Stimulated activated CD8-positive, alpha-beta memory T cell treated with anti-CD3 and anti-CD28 coated beads, Interleukin-7, amount 100 ng/mL, for 1 hour (primary cell): ENCODE measurements at places on chromosomes 6 and 20.

DNA sequence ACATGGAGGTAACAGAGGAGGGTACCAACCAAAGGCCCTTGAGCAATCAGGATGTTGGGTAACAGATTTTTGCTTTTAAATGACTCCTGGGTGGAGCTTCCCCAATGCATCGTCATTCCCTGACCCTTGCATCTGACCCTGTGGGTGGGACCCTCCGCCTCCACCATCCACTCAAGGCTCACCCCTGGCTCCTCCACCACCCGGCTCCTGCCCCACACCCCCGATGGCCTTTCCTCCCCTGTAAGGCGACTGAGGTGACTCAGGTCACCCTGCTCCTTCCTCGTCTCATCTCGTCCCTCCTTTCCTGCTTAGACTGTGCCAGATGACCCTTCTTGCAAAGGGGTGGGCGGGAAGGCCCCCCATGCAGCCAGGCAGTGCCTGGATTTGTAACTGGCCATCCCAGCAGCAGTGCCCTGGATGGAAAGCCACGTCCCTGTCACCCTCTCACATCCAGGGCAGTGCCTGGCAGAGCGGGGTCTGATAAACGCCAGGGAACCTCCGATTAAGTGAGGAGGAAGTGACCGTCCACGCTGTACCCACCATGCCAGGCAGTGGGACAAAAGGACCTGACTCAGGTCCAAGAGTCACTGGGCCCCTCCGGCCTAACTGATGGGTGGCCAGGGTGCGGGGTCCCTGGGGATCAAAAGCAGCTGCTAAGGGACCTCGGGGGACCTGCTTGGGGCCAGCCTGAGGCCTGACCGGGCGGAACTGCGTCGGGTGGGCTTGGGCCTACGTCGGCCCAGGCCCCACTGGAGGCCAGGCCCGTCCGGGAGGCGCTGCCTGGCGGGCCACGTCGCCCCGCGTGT, 624 bp upstream of the NPEPL1 start:
- DNase-seq, result no peak

GRCh38 chr6:157488058-157488457, 107.1 kb downstream of the ZDHHC14 start:
- no peak for DNase-seq

DNA sequence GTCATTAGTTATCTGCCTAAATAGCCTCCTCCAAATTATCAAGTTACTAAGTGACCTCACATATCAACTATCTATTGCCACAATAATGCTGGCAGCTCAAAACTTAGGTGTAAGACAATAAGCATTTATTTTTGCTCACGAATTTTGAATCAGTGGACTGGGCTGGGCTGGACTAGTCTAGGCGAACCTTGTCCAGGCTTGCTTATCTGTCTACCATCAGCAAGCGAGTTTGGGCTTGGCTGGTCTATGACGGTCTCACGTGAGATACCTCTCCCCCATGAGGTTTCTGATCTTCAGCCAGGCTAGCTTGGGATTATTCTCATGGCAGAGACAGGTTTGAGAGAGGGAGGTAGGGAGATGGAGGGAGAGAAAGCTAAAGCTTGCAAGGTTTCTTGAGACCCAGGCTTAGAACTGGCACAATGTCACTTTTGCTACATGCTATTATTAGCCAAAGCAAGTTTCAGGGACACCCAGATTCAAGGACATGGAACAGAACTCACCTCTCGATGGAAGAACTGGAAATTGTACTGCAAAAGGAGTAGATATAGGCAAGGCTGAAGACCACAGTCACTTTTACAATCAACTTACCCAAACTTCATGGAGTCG, 80.9 kb downstream of the WASF1 start:
- DNase-seq, result no peak

- DNase-seq, result no peak
These were observed 174.0 kb downstream of the BCKDHB start for GRCh38 chr6:80280262-80281010.

- DNase-seq, result no peak
These were observed 74.2 kb upstream of the AGPAT4 start for GRCh38 chr6:161347988-161348627.

DNA sequence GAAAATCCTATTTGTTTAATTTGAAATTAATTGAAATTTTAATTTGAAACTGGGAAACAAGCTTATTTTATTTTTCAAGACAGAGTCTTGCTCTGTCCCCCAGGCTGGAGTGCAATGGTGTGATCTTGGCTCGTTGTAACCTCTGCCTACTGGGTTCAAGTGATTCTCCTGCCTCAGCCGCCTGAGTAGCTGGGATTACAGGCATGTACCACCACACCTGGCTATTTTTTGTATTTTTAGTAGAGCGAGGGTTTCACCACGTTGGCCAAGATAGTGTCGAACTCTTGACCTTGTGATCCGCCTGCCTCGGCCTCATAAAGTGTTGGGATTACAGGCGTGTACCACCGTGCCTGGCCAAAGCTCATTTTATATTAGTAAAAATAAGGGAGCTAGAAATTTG, 4.2 kb downstream of the SRSF3 start:
- no peak for DNase-seq

DNA sequence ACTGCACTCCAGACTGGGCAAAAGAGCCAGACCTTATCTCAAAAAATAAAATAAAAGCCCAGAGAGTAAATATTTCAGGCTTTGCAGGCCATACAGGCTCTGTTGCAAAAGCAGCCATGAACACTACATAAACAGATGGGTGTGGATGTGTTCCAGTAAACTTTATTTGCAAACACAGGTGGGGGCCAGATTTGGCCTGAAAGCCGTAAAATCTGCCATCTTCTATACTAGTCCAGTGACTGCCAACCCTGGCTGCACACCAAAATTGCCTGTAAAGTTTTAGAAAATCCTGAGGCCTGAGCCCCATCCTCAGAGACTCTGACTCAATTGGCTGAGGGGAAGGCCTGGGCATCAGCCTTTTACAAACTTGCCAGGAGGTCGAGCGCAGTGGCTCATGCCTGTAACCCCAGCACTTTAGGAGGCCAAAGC, 103.6 kb downstream of the ZMYND8 start:
- DNase-seq, result no peak

GRCh38 chr6:13009461-13009860, 292.9 kb downstream of the PHACTR1 start:
- DNase-seq, result no peak

DNA sequence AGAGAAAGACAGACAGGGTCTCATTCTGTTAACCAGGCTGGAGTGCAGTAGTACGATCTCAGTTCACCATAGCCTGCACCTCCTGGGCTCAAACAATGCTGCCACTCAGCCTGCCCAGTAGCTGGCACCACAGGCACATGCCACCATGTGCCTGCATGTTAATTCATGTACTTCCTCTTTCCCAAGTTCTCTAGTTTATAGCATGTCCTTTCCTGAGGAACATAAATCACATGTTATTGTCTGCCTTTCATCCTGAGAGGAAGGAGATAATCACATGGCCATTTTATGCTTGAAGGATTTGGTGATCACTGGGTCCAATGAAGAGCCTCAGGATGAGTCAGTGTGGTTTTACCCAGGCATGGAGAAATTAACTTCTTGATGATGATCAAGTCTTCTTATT, 47.9 kb downstream of the COL11A2 start:
- DNase-seq, result no peak

DNA sequence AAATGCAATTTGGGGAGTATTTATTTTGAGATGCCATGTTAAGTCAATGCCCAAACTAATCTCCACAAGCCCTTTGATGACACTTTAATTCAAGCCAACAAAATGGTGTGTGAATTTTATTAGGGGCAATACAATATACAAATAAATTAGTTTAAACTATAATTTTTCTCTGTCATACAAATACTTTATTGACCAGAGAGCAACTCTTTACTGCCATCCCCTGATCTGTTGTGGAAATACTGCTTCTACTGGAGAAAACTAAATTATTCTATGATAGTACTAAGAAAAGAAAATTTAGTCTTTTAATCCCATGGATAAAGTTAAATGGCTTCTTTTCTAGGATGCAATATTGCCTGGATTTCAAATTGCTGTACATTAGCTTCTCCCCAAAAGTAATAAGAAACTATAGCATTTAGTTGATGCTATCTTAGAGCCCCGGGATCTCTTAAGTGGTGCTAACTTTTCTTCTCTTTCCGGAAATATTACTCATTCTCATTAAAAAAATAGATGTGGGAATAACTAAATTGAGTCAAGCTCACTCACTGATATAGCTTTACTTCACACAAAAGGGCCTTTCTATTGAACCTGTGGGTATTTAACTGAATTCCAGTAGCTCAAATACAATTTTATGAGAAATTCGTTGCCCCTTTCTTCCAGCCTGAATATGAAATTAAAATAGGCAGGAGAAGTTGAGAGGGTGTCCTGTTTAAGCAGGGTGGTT, 49.2 kb downstream of the SMPDL3A start:
- DNase-seq, result no peak

GRCh38 chr6:19905584-19905983, 68.4 kb downstream of the ID4 start:
- DNase-seq, result no peak

DNA sequence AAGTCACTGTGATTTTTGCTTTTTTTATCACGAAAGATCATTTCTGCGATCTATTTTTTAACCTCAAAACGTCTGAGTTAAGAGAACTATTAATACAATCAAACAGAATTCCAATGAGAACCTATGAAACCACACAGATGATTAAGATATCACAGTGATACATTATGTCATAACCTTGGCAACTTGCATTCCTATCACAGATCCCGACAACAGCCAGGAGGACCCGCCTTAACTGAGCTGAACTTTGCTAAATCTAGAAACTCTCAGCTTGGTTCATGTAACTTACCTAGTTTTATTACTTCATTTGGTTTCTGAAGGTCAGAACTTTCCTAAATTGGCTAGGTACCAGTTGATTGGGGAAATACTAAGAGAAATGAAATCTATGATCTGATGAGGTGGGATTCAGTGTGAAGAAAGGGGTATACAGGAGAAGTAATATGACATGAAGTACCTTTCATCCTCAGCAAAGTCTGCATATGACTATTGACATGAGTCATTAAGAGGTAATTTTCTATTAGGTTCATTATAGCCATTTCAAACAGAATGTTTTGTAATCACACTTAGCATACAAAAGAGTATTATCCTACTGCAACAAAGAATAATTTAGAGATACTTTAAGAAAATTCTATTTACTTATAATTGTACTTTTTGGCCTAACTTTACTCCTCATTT, 11.2 kb downstream of the LYRM4 start:
- no peak for DNase-seq

DNA sequence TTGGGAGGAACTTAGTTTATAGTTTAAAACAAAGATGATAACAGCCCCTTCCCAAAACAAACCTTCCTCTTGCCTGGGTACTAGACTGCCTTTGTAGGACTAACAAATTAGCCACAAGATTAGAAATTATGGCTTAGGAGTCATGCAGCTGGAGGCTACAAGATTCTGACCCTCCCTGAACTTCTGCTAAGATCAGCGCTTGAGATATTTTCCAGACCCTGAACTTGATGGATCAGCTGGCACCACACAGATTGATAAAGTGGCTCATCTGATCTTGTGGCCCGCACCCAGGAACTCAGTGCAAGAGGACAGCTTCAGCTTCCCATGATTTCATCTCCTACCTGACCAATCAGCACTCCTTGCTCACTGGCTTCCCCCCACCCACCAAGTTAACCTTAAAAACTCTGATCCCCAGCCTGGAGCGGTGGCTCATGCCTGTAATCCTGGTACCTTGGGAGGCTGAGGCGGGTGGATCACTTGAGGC, 5.9 kb upstream of the SERINC3 start:
- DNase-seq, result no peak

DNA sequence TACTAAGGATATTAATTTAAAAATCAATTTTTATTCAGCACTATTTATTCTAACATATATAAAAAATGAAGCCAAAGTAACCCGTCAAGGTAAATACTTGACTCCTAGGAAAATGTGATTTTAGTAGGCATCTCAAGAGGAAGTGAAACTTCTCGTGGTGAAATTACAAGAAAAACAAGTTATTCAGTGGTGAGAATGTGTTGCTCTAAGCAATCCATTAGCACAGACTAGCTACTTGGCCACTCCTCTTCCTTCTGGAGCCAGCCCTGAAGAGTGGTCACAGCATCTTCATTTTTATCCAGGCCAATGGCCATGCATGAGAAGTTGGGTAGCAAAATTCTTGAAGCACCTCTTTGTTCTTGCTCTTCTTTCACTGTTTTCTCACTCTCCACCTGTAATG, 40.4 kb upstream of the GFRAL start:
- DNase-seq, result no peak

DNA sequence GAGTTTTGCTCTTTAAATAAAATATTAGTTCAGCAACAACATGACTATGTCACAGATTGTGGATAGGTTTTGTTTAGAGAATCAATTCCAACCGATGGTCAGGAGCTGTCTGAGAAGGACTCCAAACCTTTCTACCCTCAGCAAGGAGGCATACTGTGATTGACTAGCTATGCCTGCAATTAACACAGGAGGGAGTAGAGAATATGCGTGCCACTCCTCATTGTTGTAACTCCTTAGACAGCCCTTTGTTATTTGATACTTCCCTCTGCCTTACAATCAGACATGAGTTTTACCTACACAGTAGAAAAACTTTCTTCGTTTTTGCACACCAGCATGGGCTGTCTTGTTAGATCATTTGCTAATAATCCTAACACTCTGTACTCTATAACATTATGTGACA, 796.5 kb downstream of the PRIM2 start:
- DNase-seq, result no peak

DNA sequence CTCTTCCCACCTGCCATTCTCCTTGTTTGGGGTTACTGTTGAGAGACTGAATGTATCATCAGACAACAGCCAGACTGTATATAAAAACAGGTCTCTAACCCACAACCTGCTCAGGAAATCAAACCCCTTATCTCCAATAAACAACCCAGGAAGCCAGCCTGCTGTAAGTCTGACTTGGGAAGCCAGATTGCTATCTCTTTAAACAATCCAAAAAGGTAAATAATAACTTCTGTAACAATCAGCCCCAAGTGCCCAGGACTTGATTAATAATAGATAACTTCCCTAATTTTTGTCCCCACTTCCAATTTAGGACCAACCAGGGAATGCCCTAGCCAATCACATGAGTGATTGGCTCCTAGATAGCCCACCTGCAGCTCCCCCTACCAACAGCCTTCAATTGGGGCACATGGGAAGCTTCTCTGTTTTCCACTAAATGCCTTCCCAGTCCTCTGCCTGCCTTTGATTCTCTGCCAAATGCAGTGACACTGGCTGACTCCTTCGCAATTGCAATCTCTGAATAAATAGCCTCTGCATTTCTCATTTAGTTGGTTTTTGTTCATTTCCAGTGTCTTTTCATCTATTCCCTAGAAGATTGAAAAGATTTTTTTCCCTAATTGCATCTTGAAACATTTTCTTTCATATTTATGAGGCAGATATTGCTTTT, 117.1 kb upstream of the TAB2 start:
- no peak for DNase-seq

DNA sequence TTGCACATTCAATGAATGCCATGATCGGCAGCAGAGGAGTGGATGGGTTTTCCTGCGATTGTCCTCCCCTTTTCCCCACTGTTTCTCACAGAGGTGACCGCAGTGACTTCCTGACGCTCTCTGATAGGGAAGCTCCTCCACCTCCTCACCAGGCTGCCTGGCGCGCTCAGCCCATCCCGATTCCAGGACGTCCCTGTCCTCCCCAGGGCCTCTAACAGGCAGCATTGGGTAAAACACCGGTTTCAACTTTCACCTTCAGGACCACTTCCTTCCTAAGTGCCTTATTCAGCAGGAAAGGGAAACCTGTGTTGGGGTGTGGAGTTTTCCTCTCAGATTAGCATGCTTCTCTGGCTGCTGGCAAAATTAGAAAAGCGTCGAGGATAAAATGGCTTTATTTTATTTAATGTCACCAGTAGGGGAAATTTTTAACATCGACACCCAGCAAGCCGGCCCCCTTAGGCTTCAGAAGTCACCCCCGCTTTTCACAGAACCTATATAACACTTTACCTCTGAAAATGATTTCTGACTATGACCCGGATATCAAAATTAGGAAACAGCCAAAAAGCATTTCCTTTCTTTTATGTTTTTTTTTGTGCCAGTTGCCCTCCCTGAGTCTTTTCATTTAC, 570.4 kb upstream of the GJE1 start:
- DNase-seq, result no peak
